Activated CD8-positive, alpha-beta memory T cell treated with anti-CD3 and anti-CD28 coated beads, Interleukin-2, amount 10 ng/mL, durations not matched to agents 7 days and 5 days (primary cell): ENCODE measurements at places on chromosomes 3 and 15. TPM values are rescaled to one million over a fixed set of nuclear protein-coding genes. Genes with fewer than 3 reads are reported as not detected.
A peak's percentile ranks its signal among the peaks of the same experiment; 100 is the strongest.

DNA sequence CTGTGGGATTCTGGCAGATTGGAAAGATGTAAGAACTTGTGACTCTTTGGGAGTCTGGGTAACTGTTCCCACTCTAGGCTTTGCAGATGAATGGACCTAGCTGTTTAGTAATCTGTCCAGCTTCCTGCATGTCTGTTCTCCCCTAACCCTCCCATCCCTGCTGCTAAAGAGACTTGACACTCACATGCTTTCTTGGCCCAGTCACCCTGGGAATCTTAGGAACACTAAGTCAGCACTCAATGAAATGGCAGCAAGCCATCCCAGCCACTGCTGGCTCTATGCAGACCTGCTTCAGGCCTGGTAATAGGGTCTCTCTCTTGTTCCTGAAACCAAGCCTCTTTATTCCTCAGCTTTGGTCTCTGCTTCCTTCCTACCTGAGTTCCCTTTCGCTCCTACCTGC lies 63.7 kb upstream of the THSD4 start:
- no peaks in the 10 kb centered on the region for H3K4me1 ChIP-seq
- H3K4me3 ChIP-seq = no peak overlapping the region
- H3K27ac ChIP-seq = no peak overlapping the region

- H3K27me3 ChIP-seq = no peaks in the 10 kb centered on the region
- H3K4me3 ChIP-seq = no peak overlapping the region
- no peak overlapping the region for H3K27ac ChIP-seq
- DNase-seq = no peak
These were observed 16.1 kb downstream of the TLE3 start for GRCh38 chr15:70081612-70082011.

DNA sequence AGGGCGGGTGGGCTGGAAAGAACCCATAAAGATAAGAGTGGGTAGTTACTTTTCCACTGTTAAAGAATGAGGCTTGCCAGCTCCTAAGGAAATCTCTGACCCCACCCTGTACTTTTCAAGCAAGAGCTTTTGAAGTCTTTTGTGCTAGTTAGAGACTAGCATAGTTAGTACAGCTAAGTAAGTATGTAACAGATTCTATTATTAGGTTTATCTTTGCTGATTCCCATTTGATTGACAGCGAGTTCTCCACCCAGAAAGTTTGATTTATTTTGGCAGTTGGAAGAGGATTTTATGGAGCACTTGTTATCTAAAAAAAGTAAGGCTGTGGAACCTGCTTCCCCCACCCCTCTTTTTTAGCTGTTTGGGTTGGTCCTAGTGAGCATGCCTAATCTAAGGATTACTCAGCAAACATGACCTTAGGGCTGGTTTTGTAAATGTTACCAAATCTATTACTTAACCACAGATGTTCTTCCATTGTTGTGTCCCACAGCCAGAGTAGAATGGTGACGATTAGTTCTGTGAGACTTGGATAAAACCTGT lies 57.6 kb downstream of the FNDC3B start:
- H3K4me1 ChIP-seq = peaks cover 52% of the 10 kb centered on the region
- DNase-seq = no peak
- H3K27ac ChIP-seq = no peak overlapping the region
- H3K27me3 ChIP-seq = no peaks in the 10 kb centered on the region

GRCh38 chr15:41979493-41980266 lies 7.3 kb upstream of the EHD4 start:
- DNase-seq = no peak
- H3K27ac ChIP-seq = no peak overlapping the region
- H3K4me1 ChIP-seq = peaks cover 34% of the 10 kb centered on the region
- peaks cover 17% of the 10 kb centered on the region for H3K27me3 ChIP-seq
- no peaks in the 10 kb centered on the region for H3K36me3 ChIP-seq

DNA sequence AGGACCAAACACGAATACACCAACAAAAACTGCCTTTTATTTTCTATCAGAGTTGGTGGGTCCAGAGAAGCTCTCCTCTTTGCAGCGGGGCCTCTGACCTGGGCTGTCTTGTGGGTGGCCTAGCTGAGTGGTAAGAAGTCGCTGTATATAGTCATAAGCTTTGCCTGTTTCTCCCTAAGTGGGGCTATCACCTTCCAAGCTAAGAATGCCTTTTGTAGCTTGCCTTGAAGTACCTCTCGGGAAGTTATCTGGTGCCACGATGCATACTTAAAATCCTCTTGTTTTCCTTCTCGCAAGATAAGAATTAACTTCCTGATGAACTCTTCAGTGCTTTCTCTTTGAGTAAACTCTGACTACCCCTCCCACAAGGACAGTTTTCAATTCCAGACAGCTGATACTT lies 178.8 kb downstream of the SYNPR start:
- H3K27ac ChIP-seq = no peak overlapping the region
- DNase-seq = no peak
- H3K4me3 ChIP-seq = no peak overlapping the region
- H3K36me3 ChIP-seq = no peaks in the 10 kb centered on the region
- no peaks in the 10 kb centered on the region for H3K4me1 ChIP-seq
- no peaks in the 10 kb centered on the region for H3K27me3 ChIP-seq

- no peaks in the 10 kb centered on the region for H3K27me3 ChIP-seq
- no peaks in the 10 kb centered on the region for H3K36me3 ChIP-seq
- no peak overlapping the region for H3K27ac ChIP-seq
- no peak overlapping the region for H3K4me3 ChIP-seq
These were observed 21.5 kb downstream of the PTPRG start for GRCh38 chr3:61582846-61583245.

The CLDN16 gene
- total RNA-seq = not detected

DNA sequence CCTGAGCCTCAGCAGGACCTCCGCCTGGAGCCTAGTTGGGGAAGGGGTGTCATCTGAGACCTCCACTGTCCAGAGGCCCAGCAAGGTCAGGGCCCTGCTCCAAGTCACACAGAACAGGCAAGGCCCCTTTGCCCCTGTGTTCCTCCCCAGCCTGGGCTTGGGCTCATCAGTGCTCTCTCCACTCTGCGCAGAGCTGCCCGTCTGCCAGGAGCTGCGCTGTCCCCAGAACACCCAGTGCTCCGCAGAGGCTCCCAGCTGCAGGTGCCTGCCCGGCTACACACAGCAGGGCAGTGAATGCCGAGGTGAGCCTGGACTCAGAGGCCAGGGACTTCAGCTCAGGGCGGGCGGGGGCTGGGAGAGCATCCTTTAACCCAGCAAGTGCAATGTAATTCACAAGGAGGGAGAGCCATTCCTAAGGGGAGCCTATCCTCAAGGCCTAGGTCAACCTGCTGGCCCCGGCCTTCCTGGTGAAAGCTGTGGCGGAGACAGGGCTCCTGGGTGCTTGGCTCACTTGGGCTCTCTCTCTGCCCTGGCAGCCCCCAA lies 7.7 kb downstream of the STAB1 start:
- H3K36me3 ChIP-seq = no peaks in the 10 kb centered on the region
- H3K4me3 ChIP-seq = no peak overlapping the region
- no peaks in the 10 kb centered on the region for H3K27me3 ChIP-seq

- H3K4me3 ChIP-seq = peak overlapping the region; percentile 50
- no peaks in the 10 kb centered on the region for H3K36me3 ChIP-seq
- DNase-seq = no peak
- H3K4me1 ChIP-seq = peaks cover 11% of the 10 kb centered on the region
- H3K27ac ChIP-seq = no peak overlapping the region
- peaks cover 44% of the 10 kb centered on the region for H3K27me3 ChIP-seq
These were observed 1.3 kb downstream of the KLF15 start for GRCh38 chr3:126355777-126356372.

DNA sequence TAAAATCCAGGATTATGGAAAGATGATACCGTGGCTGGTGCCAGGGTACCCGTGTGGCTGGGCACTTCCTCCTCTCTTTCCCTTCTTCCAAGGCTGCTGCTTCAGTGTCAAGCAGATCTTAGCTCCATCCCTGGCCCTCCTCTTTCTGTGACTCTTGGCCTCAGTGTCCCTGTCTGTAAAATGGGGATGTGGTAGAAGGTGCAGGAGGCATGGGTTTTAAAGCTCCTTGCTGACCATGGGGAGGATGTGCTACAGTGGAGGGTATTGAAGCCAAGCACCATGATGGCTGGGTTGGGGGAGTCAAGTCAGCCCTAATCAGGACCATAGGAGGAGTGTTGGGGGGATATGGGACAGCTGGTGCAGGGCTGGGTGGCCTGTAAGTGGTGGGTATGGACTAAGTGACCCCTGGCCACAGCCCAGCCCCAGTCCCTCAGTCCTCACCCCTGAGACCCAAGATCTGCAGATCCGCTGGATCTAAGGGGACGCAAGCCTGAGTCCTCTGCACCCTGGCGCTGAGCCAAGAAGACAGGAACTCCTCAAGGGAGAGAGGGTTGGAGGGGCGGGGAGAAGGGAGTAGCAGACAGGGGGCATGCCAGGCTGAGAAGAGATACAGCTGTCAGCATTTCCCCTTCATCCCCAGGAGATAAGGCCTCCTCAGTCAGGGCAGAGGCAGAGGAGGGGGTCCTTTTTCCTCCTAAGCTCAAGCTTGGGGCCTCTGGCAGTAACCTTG lies 12.0 kb downstream of the PTH1R start:
- H3K36me3 ChIP-seq = no peaks in the 10 kb centered on the region
- peaks cover 3% of the 10 kb centered on the region for H3K4me1 ChIP-seq
- H3K27ac ChIP-seq = no peak overlapping the region

GRCh38 chr15:65362491-65362890 lies 15.3 kb downstream of the IGDCC3 start:
- H3K4me1 ChIP-seq = no peaks in the 10 kb centered on the region
- DNase-seq = no peak
- no peak overlapping the region for H3K4me3 ChIP-seq
- H3K27me3 ChIP-seq = peaks cover 32% of the 10 kb centered on the region
- no peak overlapping the region for H3K27ac ChIP-seq

DNA sequence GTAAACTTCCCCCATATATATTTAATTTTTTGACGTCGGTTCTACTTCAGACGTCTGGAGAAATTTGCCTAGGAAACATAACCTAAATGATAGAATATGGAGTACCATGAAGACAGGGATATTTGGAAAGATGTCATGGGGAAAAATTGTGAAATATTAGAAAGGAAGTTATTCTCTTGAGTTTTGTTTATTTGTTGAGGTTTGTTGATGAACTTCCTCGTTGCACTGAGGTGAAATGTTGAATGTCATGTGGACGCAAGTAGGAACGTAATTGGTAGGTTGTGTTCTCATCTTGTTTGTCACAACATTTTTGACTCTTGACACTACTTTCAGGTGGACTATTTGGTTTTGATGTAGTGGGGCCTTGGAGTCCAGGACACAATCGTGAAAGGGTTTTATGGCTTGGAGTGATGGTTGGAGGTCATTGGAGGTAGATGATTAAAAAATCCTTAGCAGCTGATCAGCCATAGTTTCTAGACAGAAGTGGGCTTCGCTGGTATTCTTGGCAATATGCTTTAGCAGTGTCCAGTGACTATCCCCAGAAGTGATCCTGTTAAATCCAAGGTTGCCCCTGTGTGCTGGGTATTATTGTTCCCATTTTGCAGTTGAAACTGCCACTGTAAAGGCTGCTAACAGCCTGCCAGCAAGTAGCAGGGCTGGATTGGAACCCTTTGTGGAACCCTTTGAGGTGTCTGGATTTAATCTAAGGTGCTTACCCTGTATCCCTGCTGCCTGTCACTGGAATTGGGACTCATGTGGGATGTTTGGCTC lies 1.5 kb downstream of the ABHD5 start:
- H3K4me3 ChIP-seq = peak overlapping the region; percentile 82
- no peak for DNase-seq
- H3K27ac ChIP-seq = no peak overlapping the region
- no peaks in the 10 kb centered on the region for H3K27me3 ChIP-seq
- peaks cover 3% of the 10 kb centered on the region for H3K36me3 ChIP-seq

DNA sequence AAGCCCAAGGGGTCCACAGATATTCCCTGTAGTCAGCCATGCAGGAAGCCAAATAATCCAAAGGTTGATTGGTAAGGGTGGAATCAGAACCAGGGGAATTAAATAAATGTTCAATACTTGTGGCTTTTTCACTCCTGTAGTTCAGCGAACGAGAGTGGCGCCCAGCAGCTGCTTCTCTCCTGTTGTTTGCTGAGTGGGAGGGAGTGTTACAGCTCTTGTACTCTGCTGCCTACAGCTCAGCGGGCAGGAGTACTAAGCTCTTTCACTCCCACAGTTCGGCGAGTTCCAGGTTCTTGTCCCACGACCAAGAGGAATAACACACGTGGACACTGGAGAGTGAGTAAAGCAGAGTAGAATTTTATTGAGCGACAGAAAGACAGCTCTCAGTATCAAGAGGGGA lies 105.9 kb downstream of the MOBP start:
- no peaks in the 10 kb centered on the region for H3K4me1 ChIP-seq
- no peak overlapping the region for H3K4me3 ChIP-seq
- H3K27ac ChIP-seq = no peak overlapping the region
- DNase-seq = no peak

DNA sequence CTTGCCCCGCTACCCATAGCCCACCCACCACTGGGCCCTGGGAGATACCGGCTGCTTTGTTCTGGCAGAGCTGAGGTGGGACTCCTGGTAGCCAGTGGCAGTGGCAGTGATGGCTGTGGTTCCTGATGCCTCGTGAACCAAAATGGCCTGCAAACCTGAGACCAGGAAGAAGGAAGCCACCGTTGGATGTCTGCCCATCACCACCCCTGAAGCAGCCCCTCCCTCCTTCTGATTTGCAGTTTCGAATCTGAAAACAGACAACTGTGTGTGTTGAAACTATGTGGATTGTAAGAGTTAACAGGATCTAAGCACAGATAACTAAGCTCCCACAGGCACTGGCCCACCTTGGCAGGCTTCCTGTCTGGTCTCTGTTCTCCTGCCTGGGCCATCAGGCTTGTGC lies 66.6 kb downstream of the NUP210 start:
- H3K4me1 ChIP-seq = peaks cover 32% of the 10 kb centered on the region
- no peaks in the 10 kb centered on the region for H3K27me3 ChIP-seq
- no peak for DNase-seq
- no peak overlapping the region for H3K4me3 ChIP-seq

The SEMA6D gene
- not detected for total RNA-seq

DNA sequence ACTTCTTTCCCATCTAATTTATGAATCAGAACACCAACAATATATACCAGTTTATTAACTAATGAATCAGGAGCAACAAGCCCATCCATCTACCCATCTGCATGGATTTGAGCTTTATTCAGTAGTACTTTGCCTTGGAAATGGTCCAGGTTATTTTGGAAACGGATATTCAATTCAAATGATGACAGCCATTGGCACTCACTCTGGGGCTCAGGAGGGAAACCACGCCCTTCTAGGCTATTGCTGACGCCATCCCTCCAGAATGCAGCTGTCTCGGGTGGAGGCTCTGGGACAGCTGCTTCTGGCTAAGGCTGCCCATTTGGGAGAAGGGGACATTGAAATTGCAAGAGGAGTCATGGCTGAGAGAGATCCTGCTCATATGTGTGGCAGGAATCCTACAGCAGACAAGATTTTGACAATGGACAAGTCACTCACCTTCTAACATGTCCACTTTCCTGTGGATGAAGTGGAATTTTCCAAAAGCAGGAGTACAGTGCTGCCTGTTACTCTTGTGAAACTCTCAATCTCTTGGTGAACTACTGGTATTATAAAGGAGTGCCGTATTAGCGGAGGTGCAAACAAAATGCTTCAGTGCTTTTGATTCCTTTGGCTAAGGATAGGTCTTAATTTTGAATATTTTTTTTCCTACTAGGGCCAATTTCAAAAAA lies 29.3 kb upstream of the TRAK1 start:
- H3K27me3 ChIP-seq = no peaks in the 10 kb centered on the region
- no peak for DNase-seq
- no peak overlapping the region for H3K27ac ChIP-seq
- H3K4me1 ChIP-seq = peaks cover 3% of the 10 kb centered on the region

- no peak overlapping the region for H3K4me3 ChIP-seq
- no peaks in the 10 kb centered on the region for H3K27me3 ChIP-seq
- no peak for DNase-seq
- no peaks in the 10 kb centered on the region for H3K4me1 ChIP-seq
These were observed 68.0 kb upstream of the STAC start for GRCh38 chr3:36312351-36312750.

The SPSB4 gene
- not detected for total RNA-seq
